ENCODE measurements at places on chromosomes 16 and 17.

DNA sequence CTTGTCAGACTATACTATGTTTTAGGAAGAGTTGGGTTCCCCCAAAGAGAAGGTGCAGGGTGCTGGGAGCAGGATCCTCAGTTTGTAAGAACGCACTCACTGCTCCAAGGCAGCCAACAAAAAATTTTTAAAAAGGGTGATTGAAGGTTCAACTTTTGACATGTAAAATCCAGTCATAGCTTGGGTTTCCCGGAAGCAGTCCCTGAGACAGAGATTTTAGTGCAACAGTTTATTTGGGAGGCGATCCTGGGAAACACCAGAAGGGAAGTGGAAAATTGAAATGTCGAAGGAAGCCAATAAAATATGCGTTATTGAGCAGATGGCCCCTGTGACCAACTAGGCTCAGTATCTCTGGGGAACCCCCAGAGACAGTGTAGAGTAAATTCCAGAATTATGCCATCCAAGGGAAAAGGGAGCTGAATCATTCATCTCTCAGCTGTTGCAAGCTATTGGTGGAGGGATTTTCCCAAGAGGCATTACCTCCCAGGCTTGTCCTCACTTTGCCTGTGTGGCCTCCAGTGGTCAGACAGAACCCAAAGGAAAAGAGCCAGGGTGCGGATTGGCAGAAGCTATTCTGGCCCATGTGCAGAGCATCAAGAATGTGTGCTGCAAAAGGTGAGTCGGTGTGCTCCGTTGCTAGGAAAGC is 72.9 kb downstream of the HS3ST3B1 start:
- no peak for DNase-seq

GRCh38 chr16:81687131-81687456 is 92.0 kb upstream of the PLCG2 start:
- no peak for DNase-seq

DNA sequence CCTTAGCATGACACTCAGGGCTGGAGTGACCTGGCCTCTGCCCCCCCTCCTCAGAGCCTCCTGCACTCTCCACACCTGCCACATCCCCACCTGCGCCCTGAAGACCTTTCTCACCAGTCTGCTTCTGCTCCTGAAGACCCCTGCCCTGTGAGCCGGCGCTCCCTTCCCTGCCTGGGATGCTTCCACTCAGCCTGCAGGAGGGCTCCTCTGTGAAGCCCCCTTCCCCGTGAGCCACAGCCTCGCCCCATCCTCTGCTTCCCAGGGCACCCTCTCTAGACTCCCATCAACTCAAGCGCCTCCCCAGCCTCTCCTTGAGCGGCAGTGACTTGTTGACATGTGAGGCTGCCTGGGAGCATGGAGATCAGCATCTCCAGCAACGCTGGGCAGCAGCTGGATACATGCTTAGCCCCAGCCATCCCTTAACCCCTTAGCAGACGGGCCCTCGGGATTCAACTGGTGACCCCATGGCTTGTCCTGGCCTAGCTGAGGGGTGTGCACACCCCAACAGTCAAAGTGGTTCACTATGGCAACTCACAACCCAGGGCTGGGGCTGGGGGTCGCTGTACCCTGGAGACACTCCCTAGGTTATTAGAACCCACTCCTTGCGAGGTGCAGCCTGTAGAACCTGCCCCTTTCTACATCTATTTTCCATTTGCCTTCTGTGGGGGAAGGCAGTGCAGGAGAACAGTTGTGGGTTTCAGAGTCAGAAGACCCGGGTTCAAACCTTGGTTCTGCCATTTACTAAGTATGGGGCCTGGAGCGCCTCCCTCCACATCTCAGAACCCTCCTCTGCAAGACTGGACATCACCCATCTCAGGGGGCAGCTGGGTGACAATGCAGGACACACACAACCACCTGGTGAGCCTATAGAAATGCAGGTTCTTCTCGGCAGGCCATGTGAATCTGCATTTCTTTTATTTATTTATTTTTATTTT is 21.5 kb downstream of the TMEM235 start:
- no peak for DNase-seq

- DNase-seq: no peak
Observed at GRCh38 chr17:61260071-61260797, 139.4 kb upstream of the TBX2 start.

DNA sequence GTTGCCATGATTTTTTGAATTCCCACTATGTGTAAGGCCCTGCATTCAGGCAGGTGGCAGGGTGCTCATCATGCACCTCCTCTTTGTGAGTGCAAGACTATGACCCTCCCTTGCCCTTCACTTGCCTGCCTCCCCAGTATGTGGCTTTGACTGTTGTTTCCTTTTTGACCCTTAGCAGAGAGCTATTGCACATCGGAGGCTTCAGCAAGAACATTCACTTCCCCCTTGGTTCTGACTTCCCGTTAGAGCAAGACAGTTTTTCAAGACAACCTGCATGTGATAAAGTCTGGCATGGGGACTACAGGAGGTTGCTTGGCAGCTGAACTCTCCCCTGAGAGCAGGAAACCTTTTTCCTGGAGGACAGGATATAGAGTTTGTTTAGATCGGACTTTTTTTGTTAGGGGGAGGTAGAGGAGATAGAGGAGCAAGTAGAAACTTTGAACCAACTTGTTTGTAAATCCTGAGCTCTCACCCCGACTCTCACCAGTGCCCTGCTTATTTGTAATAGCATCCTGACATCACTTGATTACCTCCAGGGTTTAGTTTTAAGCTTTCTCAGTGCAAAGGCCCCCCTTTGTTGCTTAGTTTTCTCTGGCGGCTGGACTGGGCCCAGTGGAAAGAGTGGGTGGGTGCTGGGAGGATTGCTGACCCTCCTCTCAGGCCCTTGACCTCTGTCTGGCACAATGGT is 34.3 kb downstream of the LIMD2 start:
- no peak for DNase-seq

- no peak for DNase-seq
Observed at GRCh38 chr16:57019746-57020145, 30.4 kb downstream of the NLRC5 start.

DNA sequence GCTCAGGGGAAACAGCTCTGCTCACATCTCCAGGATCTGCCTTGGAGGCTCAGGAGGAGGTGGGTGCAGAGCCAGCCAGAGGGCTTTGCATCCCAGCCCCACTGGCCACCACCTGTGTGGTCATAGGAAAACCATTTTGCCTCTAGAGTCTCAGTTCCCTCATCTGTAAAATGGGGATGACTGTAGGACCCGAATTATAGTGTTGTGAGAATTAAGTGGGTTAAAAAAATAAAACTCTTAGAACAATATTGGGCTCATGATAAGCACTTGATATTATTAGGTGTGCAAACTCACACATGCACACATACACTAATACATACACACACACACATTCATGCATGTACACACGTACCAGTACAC is 19.4 kb upstream of the JPH3 start:
- DNase-seq: no peak

- no peak for DNase-seq
Observed at GRCh38 chr16:30395155-30395991, at the start of gene ZNF48. ZNF48 (plus strand) TSS chr16:30395420; CDS start chr16:30395795, 375 bp downstream.

- no peak for DNase-seq
Observed at GRCh38 chr17:39096508-39097149, 54.8 kb downstream of the PLXDC1 start.

DNA sequence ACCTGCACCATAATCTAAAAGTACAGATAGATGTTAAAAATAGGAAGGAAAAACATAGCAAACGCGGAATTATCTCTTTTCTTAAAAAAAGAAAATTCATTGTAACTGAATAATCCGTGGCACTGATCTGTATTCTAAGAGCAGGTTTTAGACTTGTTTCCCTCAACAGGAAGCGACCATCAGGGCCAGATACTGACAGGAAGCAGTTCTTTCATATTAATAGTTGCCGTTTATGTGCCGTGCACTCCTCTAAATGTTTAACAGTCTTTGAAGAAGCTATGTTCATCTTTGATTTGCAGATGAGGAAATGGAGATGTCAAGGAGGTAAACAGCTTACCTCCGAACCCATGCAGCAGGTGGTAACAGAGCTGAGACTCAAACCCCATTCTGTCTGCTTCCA is 23.6 kb downstream of the DYNLRB2 start:
- no peak for DNase-seq
